Hematopoietic multipotent progenitor cell treated with erythropoietin and hydrocortisone succinate and interleukin-3 and kit ligand, for 17 days (in vitro differentiated cells): ENCODE measurements at places on chromosomes 4 and X.

DNA sequence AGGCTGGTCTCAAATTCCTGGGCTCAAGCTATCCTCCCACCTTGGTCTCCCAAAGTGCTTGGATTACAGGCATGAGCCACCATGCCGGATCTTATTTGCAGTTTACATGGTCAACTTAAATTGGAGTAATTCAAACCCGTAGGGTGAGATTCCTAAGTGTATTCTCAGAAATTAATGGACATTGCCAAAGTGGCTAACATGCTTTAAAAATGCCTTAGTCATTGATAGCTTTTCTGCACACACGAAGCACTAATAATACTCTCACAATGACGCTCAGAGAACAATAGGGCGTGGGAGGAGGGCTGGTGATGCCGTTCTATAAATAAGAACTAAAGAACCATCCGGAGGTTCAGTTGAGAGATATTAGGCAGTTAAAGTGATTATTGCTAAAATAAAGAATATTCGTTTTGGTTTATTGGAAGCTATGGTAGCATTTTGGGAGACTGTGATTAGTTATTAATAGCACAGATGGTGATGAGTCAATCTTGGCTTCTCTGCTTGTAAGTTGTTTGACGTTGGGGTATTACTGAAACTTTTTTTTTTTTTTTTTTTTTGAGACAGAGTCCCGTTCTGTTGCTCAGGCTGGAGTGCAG lies 79.1 kb downstream of the TRAPPC11 start:
- no peak for DNase-seq

DNA sequence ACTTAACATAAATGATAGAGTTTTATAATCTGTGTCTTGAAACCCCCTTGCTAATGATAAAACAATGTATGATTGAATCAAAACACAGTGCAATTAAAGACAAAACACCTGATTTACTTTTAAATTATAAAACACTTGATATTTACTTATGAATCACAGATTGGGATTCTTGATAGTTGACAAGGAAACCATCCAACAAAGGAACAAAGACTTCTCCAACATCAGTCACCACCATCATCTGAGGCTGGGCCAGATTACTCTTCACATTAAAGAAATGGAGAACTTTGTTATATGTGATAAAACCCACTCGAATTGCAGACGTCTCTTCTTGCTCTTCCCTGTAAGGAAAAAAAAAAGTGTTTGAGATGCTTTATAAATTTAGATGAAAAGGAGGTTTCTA lies 67.4 kb downstream of the METTL14 start:
- DNase-seq: no peak

DNA sequence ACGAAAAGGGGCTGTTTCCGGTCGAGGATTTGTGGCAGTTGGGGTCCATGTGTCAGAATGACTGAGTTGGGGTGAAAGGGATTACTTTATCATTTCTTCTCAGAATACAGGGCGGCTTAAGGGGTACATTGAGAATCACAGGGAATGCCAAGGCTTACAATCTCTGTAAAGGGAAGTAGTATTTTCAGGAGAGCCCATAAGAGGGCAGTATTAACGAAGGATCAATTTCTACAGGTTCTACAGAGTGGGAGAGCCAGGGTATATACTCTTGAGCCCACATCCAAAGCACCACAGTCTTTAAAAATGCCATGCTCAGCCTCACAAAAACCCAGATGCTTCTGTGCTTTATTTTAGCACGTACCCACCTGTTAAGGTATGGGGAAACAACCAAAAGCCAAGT lies 67.7 kb upstream of the ZXDA start:
- no peak for DNase-seq

GRCh38 chrX:136476501-136476900 lies 11.2 kb upstream of the BRS3 start:
- no peak for DNase-seq

DNA sequence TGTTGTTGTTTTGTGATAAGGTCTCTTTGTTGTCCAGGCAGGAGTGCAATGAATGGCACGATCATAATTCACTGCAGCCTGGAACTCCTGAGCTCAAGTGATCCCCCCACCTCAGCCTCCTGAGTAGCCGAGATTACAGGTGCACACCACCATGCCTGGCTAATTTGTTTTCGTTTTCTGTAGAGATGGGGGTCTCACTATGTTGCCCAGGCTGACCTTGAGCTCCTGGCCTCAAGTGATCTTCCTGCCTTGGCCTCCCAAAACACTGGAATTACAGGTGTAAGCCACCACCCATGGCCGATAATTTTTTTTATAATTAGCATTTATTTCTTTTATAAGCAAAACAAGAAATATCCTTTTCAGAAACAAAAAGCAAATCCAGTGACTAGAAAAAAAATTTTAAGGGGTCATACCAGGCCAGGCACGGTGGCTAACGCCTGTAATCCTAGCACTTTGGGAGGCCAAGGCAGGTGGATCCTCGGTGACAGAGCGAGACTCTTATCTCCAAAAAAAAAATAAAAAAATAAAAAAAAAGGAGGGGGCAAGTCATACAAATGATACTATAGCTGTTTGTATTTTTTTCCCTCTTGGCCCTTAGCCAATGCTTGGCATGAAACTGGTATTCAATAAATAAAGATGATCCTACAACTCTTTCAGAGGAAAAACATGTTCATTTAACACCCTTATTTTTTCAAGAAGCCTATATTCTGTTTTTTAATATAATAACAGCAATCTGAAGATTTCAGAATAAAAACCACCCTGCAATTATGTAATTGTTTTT lies 3.4 kb downstream of the PLAC8 start:
- DNase-seq: peak; percentile 19

DNA sequence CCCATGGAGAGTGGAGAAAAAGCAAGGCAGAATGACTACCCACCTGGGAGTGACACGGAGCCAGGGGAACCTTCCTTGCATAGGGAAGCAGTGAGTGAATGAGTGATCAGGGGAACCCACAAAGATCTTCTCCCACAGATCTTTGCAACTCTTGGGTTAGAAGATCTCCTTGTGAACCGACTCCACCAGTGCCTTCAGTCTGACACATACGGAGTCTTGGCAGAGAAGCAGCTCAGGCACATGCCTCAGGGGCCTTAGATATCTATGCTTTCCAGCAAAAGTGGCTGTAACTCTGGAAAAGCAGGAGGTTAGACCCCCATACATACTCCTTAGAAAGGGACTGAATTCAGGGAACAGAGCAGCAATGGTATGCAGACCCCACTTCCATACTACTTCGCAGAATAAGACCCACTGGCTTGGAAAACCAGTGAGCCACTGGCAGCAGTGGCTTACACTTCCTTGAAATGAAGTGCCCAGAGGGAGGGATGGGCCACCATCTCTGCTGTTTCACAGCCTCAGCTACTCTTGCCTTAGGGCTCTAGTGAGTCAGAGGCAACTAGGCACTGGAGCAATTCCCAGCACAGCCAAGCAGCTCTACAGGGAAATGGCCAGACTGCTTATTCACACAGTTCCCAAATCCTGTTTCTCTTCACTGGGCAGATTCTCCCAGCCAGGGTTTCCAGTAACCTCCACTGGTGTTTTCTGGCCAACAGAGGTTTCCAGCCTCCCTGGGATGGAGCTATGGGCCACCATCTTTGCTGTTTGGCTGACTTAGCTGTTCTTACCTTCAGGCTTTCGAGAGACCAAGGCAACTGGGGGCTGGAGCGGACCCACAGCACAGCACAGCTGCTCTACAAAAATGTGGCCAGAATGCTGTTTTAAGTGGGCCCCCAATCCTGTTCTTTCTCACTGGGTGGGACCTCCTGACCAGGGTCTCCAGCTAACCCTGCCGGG lies 82.8 kb upstream of the TCEAL2 start:
- DNase-seq: no peak
